A549 treated with CpdA at 1 μM for 4 hours (cell line): ENCODE measurements at places on chromosomes 12 and 14. TPM values are rescaled to one million over a fixed set of nuclear protein-coding genes. Genes with fewer than 3 reads are reported as not detected.

THTPA gene
- total RNA-seq = 12.6 to 14.8 TPM (median 13.0 TPM) in 5 replicates

CARMIL3 gene
- 0.38 to 0.56 TPM (median 0.45 TPM) in 5 replicates for total RNA-seq

USP44 gene
- total RNA-seq = 0.08 to 0.26 TPM (median 0.17 TPM) in 5 replicates

DHH gene
- total RNA-seq = not detected in 5 replicates

SIX6 gene
- not detected in 5 replicates for total RNA-seq

PSME2 gene
- 175 to 204 TPM (median 181 TPM) in 5 replicates for total RNA-seq

NR4A1 gene
- 29.4 to 44.4 TPM (median 34.5 TPM) in 5 replicates for total RNA-seq

PPFIA2 gene
- total RNA-seq = not detected in 5 replicates

FAM186B gene
- 0.08 to 0.15 TPM (median 0.11 TPM) in 5 replicates for total RNA-seq

CRACR2A gene
- total RNA-seq = 1.4 to 1.9 TPM (median 1.6 TPM) in 5 replicates

FLVCR2 gene
- total RNA-seq = 2.1 to 3.5 TPM (median 2.3 TPM) in 5 replicates

TAS2R20 gene
- total RNA-seq = 0.08 to 0.35 TPM (median 0.15 TPM) in 3 of 5 replicates, not detected in the others

PRIMA1 gene
- 0.21 to 0.40 TPM (median 0.31 TPM) in 5 replicates for total RNA-seq

GLI1 gene
- total RNA-seq = 7.1 to 13.9 TPM (median 12.0 TPM) in 5 replicates

PRB4 gene
- not detected in 5 replicates for total RNA-seq

AQP2 gene
- total RNA-seq = not detected in 5 replicates

IRAK4 gene
- 3.5 to 5.3 TPM (median 4.5 TPM) in 5 replicates for total RNA-seq

KCNH3 gene
- total RNA-seq = 2.4 to 3.0 TPM (median 2.9 TPM) in 5 replicates

NEUROD4 gene
- total RNA-seq = not detected in 5 replicates

LRR1 gene
- 46.7 to 51.6 TPM (median 50.1 TPM) in 5 replicates for total RNA-seq

KRT71 gene
- total RNA-seq = not detected in 5 replicates

KRT83 gene
- 2.2 to 6.1 TPM (median 5.3 TPM) in 5 replicates for total RNA-seq

P2RX2 gene
- total RNA-seq = not detected in 5 replicates

TGM1 gene
- 0.48 to 1.2 TPM (median 1.2 TPM) in 5 replicates for total RNA-seq

TRHDE gene
- 0.03 to 0.19 TPM (median 0.09 TPM) in 5 replicates for total RNA-seq

CEP170B gene
- 19.0 to 27.2 TPM (median 20.7 TPM) in 5 replicates for total RNA-seq

SPRYD4 gene
- 1.7 to 2.0 TPM (median 1.8 TPM) in 5 replicates for total RNA-seq

PAPOLA gene
- total RNA-seq = 86.0 to 94.4 TPM (median 88.9 TPM) in 5 replicates

SLC39A9 gene
- 37.4 to 46.7 TPM (median 40.2 TPM) in 5 replicates for total RNA-seq

CIT gene
- 11.0 to 13.4 TPM (median 13.1 TPM) in 5 replicates for total RNA-seq

CD163 gene
- total RNA-seq = not detected in 5 replicates

ZNF891 gene
- 0.38 to 0.47 TPM (median 0.43 TPM) in 5 replicates for total RNA-seq

FGF6 gene
- not detected in 5 replicates for total RNA-seq

GALNT4 gene
- 3.1 to 5.1 TPM (median 4.3 TPM) in 5 replicates for total RNA-seq
